ENCODE measurements at places on chromosomes 12 and 14.

DNA sequence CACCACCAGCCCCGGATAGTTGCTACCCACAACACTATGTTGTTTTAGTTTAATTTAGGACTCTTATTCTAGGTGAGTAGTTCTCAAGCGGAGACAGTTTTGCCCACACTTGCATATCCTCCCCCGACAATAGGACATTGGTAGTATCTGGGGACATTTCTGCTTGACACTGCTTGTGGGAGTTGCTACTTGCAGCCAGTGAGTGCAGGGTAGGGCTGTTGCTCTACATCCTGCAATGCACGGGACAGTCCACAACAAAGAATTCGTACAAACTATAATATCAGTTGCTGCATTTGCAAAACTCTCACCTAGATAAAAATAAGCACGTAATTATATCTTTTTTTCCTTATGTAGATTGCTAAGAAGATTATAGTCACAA, 111.8 kb upstream of the DNM1L start:
- DNase-seq: no peak

GRCh38 chr12:15691388-15691787, 97.8 kb downstream of the EPS8 start:
- no peak for DNase-seq

DNA sequence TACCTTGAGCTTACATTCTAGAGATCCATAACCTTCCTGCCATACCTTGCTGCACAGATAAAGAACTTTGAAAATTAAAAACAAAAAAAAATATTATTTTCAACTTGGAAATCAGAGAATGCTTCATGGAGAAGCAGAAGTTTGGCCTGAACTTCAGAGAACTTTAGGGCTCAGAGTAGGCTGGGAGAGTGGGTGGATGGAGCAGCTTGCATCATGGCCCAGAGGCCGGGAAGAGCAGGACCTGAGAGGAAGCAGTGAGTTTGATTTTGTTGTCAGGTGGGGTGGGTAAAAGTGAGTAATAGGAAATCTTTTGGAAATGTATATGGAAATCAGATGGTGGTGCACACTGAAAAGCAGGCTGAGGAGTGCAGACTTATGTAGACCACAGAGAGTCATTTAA, 228.5 kb upstream of the KRR1 start:
- no peak for DNase-seq

DNA sequence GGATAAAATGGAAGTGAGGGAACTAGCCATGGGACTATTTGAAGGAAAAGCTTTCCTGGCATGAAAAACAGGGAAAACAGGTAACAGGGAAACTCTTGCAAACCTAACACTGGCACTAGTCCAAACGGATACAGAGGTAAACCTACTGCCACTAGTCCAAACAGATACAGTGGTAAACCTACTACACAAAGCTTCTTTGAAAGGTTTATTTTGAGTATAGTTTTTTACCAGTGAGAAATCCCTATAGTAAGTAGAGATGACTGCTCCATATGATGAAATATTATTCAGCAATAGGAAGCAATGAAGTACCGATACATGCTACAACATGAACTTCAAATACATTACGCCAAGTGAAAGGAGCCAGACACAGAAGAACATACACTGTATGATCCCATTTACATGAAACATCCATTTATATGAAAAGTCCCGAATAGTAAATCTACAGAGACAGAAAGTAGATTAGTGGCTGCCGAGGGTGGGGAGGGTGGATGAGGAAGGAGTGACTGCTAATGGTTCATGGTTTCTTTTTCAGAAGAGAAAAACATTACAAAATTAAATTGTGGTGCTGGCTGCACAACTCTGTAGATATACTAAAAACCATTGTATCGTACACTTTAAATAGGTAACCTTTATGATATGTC, 25.5 kb downstream of the SPTLC2 start:
- no peak for DNase-seq

DNA sequence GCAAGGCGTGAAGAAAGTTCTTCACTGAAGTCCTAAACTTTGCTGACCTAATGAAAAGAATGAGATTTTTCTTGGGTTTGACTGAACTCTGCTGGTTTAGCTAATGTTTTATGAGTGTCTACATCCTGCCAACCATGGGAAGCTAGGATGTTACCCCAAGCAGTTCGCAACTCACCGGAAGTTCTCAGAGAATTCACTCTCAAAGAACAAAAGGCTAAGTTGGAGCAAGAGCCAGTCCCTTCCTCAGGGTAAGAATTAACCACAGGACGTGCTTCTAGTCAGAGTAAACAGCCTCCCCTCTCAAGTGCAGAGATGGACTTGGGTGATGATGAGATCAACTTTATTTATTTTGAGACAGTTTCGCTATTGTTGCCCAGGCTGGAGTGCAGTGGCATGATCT, 37.3 kb downstream of the TCHP start:
- DNase-seq: no peak

DNA sequence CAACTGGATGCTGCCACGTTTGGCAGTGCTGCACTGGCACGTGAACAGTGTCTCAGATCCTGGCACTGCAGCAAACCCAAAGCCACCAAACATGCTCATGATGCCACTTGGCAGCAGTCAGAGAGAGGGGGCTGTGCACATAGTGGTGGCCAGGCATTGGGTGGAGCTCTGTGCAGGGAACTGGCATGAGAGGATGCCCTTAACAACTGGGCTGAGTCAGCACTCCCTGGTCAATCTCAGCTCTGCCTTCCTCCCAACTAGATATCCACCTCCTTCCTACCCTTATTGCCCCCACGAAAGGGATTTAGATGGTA, 37.0 kb downstream of the ZFHX2 start:
- DNase-seq: no peak

DNA sequence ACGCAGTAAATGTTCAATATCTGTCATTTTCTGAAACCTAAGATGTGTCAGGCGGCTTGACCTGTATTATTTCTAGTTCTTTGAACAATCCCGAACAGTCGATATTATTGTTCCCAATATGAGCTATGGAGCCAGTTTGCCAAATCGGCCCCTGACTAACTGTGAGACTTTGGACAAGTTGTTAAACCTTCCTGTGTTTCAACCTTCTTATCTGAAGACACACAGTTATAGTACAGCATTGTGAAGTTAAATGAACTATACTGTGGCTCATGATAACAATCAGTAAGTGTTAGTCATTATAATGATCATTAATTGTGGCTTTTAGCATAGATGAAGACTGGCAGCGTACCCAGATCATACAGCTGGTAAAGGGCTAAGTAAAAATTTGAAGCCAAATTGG, 23.4 kb downstream of the DDX47 start:
- DNase-seq: no peak

- no peak for DNase-seq
Observed at GRCh38 chr14:21083565-21084325, 13.6 kb downstream of the ARHGEF40 start.

- DNase-seq: no peak
Observed at GRCh38 chr12:78863482-78864402, 832 bp upstream of the SYT1 start.

- DNase-seq: no peak
Observed at GRCh38 chr14:92397150-92397952, 74.4 kb downstream of the SLC24A4 start.

DNA sequence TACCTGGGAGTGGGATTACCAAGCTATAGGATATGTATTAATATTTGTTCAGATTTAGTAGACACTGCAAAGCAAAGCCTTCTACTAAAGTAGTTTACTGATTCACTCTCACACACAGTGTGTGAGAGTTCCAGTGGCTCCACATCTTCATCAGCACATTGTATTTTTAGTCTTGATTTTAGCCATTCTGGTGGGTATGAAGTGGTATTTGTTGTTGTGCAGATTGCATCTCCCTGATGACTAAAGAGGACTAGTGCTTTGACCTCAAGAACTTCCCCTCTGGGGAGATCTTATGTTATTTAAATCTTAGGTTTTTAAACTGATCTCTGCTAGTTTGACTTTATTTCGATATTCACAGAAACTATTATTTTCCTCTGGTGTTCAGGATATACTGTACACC, 479.7 kb upstream of the RGS6 start:
- DNase-seq: no peak

DNA sequence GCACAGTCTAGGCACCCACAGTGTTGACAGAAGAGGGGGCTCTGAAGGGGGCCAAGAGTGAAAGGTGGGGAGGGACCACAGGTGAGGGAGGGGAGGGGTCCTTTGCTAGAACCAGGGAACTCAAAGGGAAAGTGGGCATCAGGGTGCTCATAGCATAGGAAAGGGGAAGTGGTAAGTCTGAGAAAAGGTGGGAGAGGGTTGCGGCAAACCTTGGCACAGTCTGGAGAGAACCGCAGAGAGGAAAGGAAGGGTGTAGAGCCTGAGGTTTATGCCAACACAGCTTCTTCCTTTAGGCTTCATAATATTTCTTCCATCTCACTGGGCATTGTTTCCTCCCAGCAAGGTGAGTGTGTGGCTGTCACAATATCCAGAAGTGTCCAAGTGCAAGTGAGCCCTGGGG, 11.5 kb upstream of the PLEK2 start:
- no peak for DNase-seq

DNA sequence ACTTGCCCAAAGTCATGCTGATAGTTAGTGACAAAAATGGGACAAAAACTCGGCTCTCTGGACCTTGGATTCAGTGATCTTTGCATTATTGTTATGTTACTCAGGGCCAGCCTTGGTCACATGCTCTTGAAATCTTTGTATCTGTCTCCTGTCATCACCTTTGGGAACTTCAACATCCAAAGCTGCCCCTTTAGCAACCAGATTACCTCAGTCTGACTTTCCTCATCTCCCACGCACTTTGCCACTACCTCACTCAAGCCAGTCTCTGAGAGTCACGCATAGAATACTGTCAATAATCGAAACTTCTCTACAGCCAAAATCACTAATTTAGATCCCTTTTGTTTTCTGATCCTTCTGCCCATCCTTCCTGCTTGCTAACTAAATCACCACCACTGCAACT, 90.8 kb upstream of the DAAM1 start:
- no peak for DNase-seq

DNA sequence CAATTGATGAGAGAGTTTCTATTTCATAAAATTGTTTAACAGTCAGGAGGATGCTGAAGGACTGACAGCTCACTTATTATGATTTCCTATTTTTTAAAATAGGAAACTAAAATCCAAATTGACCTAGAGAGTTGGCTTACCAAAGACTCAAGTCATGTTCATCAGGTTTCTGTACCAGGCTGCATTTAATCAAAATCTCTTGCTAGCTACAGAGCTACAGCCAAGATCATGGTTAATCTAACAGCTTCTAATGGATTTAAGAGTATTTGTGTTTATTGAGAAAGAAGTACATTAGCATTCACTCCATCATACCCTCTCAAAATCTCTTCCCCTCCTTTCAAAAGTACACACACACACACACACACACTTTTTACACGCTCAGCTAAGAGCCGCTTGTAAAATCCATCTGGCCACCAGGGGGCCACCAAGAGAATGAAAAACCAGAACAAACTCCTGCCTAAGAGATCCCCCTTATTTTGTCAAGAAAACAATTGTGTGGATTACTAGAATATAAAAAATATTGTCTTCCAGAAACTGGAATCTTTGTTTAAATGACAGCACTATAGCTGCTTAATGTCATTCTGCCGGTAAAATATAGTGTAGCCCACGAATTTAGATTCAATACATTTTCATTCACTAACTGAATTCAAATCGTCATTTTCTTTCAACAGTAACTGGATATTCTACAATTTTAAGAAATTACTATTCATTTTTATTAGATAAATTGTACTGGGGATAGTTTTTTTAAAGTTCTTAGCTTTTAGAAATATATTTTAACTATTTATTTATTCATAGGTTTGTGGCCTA, 334.0 kb downstream of the BTG1 start:
- peak; percentile 55 for DNase-seq

- DNase-seq: no peak
Observed at GRCh38 chr12:124273630-124274029, 21.3 kb upstream of the RFLNA start.

DNA sequence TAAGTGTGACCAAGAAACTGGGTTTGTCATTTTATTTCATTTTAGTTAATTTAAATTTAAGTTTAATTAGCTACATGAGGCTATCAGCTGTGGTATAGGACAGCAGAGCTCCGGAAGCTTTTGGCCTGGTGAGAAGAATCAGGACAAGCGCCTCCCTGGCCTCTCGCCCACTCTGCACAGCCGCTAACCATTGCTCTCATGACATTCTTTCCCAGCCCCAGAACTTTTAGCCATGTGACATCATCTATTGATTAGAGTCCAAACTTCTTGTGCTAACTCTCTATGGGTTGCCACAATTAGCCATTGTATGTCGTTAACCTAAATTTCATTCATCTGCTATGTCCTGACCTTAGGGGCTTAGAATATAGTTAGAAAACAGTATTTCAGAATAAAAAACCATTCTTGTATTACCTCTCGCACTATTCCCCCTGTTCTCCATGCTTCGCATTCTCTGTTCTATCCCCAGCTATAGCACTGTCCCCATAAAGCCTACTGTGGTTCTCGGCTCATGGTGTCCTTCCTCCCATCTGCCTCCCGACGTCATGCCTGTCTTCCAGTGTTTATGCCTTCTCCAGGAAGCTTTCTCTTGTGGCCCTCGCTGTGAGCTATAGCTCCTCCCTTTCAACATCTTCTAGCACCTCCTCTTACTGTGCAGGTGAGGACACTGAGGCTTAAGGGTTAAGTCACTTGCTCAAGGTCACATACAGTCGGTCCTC, 23.5 kb downstream of the SSH1 start:
- no peak for DNase-seq

GRCh38 chr12:106348411-106348810, 9.1 kb upstream of the POLR3B start:
- no peak for DNase-seq

DNA sequence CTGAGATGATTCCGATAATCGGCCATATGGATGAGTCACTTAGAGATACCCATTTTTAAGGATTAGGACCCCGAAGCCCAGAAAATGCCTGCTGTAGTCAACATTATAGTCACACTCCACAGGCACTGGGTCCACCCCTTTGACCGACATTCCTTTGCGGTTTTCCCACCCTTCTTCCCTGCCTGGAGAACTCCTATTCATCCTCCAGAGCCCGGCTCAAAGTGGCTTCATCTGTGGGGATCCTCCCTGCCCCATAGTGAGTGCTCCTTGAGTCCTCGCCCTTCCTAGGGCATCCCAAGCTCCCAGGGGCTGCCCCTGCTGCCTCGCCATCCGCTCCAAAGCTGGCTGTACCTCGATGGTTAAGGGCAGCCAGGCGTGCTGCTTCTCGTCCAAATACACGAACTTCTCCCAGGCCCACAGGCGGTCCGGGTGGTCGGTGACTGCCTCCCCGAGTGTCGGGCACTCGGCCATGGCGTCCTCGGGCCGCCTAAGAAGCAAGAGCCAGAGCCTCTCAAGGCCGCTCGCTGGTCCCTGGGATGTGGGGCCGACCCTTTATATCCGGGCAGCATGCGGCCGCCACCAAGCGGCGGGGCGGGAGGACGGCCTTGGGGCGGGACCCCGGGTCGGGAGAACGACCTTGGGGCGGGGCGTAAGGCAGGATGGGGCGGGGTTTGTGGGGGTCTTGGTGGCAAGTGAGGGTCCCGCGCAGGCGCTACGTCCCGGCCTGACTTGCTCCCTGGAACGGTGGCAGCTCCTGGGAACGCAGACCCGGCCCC, at the start of gene TCL1A:
Gene TCL1A, minus strand, starts transcription at position 530 of the 776 bp plus-strand sequence. Its CDS starts 59 bp downstream, at position 471.
- DNase-seq: no peak

DNA sequence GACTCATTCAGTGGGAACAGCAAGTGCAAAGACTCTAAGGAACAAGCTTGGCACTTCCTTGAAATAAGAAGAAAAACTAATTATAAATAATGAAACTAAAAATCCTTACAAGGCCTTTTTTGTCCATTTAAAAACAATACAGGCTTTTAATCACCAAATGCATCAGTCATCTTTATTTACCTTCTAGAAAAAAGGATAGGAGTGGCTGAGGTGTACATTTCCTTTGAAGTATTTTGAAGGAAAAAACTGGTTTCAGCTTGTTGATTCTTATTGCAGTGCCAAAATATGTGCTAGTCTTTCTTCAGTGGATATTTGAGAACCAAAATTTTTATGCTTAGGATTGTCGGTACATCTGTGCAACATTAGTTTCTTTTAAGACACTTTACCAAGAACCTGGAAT, 29.8 kb downstream of the MED21 start:
- DNase-seq: no peak

All from T follicular helper cell (primary cell).